ENCODE measurements at places on chromosomes 3 and 15.

DNA sequence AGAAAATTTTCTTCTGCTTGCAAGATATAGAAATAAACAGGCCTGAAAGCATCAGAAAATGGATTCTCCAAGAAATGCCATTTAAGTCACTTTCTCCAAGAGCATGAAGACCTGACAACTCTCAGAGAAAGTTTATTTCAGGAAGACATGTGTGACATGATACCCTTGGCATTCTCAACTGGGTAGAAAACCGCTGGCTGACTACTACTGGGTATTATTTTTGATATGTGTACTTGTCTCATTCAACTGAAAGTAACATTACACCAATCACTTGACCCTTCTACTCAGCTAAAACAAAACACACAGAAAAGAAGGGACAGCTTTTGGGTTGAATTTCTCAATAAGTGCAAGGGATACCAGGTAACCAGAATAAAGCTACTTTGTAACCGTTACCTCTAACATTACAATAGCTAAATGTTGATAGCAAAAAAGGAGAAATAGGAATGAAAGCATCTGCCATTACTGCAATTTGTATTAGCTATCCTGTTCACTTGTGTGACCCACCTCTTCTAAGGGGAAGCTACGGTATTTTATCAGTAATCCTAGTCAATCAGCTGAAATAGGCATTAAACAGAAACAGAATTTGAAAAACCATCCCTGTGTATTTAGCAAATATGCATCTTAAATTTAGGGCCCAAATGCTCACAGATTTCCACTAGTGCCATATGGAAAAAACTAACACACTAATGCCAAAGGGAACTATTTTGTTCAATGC, 7.3 kb downstream of the TRA2B start:
- no peak for DNase-seq

GRCh38 chr3:161793194-161793930, 296.8 kb downstream of the OTOL1 start:
- DNase-seq, result no peak

- no peak for DNase-seq
These were observed 471.2 kb downstream of the MFSD1 start for GRCh38 chr3:159273070-159273469.

GRCh38 chr3:3998140-3998922, 199.1 kb downstream of the LRRN1 start:
- DNase-seq, result no peak

DNA sequence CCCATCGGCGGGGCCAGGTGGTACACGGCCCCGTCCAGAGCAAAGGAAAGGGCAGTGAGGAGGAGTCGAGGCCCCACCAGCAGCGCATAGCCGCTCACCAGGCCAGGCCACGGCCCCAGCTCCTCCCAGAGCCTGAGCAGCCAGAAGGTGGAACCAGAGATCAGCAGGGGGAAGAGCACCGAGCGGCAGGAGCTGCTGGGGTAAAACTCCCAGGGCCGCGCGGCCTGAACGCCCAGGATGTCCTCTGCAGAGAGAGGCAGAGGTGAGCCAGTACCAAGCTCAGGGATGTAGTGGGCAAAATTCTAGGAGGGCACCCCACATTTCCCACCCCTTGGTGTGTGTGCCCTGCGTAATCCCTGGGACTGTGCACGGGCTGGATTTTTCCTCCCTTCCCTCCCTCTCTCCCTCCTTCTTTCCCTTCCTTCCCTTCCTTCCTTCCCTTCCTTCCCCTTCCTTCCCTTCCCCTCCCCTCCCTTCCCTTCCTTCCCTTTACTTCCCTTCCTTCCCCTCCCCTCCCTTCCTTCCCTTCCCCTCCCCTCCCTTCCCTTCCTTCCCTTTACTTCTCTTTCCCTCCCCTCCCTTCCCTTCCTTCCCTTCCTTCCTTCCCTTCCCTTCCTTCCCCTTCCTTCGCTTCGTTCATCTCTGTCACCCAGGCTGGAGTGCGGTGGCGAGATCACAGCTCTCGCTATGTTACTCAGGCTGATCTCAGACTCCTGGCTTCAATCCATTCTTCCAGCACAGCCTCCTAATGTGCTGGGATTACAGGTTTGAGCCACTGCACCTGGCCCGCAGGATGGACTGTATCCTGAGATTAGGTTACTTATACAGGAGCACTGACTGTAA, 6.3 kb upstream of the NCBP2 start:
- DNase-seq, result no peak

- DNase-seq, result no peak
These were observed 206.1 kb upstream of the UBE2E2 start for GRCh38 chr3:22996920-22997571.

DNA sequence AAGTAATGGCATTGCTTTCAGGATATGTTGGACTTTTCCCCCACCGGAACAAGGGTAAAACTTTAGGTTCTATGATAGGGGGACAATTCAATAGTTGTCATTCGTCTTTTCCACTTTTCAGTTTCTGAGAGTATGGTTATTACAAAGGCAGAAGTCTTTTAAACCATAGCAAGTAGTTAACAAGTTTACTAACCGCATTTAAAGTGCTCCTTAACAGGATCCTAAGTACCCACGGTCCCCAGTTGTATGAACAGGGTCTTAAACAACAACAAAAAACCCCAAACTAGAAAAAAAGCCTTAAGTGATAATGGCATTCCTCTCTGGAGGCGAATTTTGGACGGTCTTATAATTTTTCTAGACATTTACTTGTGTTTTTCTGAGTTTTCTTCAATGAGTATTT, 831 bp downstream of the IFT57 start:
- no peak for DNase-seq

GRCh38 chr15:51580982-51581381, 41.6 kb downstream of the DMXL2 start:
- DNase-seq, result no peak

DNA sequence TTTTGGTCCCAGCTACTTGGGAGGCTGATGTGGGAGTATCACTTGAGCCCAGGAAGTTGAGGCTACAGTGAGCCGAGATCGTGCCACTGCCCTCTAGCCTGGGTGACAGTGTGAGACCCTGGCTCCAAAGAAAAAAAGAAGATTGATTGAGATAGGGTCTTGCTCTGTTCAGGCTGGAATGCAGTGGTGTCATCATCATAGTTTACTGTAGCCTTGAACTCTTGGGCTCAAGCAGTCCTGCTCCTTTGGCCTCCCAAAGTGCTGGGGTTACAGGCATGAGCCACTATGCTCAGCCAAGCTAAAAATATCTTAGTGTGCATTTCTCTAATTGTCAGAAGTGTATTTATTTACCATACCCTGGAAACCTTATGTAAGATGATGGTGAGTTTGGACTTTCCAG, 43.9 kb downstream of the IGF1R start:
- DNase-seq, result no peak

- no peak for DNase-seq
These were observed 202.0 kb upstream of the VEPH1 start for GRCh38 chr3:157705258-157705657.

- no peak for DNase-seq
These were observed 243.8 kb downstream of the ALCAM start for GRCh38 chr3:105610473-105610872.

GRCh38 chr15:63906266-63906584, 72.5 kb upstream of the HERC1 start:
- DNase-seq, result no peak

DNA sequence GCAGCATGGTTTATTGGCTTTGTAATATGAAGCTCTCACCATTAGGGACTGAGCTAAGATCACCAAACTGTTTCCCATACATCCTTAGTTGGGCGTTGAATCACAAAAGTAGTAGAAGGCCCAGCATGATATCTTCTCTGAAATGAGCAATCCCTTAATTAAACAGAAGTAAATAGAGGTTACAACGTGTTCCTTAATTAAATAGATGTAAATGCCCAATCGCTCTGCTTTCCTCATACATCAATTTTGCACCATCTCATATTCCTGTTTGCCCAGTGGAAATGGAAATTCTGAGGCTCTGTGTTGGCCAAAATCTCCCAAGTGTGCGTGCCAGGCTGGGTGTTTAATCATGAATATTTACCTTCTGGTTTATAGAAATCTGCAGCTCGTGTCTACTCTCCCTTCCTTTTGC, 107.4 kb upstream of the FOXB1 start:
- no peak for DNase-seq

DNA sequence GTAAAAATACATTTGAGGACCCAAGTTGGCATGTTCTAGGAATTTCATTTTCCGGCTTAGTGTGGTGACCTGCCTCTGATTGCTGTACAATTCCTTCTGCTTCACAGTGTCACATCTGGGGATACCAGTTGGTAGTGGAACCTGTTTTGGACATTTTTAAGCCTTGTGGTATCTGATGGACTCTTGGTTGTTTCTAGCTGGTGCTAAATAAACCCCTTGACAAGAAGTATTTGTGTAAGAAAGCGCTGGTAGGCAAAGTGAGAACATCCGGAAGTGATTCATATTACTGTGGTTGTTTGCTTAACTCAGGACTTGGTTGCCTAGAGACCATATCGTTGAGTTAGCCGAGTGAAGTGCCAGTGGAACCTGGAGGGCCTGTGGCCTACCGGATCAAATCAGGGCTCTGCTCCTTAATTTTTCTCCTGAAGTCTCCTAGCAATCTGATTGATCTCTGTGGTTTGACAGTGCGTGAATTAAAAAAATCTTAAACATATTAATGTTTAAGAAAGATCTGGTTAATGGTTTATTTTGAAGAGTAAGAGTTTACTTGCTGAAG, 12.8 kb downstream of the IQGAP1 start:
- peak; percentile 75 for DNase-seq

DNA sequence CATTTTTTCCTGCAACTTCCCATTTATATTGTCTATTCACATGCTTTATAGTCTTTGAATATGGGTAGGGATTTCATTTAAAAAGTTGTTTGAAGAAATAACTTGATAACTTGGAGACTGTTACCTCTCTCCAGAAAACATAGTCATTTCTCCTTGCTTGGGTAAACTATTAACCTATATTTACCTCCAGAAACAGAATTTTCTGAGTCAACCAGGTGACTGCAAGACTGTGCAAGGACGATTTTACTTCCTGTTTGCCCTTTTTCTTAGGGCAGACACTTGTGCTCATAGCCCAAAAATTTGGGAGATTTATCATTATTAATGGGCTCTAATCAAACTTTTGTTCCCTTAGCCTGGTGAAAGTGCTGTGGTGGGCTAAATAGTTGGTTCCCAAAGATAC, 14.3 kb upstream of the MOBP start:
- DNase-seq, result no peak
